Islet precursor cell (in vitro differentiated cells): ENCODE measurements at places on chromosomes 3 and 15.

DNA sequence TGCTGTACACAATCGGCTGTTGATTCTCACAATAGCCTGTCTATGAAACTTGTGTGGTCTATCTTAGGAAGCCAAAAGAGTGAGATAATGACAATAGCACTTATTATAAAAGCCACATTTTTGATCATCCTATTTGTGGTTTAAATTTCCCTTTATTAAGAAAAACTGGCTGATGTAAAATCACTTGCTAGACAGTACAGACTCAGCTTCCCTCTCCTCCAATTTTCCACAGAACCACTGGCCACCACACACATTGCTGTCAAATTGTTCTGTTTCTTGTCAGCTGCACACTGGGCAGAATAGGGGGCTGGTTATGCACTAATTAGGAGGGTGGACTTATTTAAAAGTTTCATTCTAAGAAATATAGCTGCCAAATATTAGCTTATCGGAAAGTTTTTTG lies 425.9 kb downstream of the EPHA3 start:
- DNase-seq, result no peak

- DNase-seq, result no peak
These were observed 11.0 kb upstream of the CTNNB1 start for GRCh38 chr3:41188306-41188705.

DNA sequence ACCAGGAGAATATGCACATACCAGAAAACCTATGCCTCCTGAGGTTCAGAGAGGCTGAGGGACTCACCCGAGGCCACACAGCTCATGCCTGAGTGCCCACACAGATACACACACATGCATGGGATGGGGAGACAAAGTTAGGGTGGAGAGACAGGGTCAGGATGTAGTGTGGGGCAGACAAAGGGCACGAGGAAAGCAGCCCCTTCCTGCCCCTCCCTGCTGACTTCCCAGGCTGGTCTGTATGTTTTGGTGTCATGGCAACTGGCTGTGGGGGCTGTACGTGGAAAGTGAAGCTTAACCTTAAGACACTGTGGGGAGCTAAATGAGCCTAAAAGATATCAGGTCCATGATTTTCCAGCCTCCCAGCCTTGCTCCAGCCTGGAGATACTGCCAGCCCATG lies 57.8 kb downstream of the EPHB3 start:
- no peak for DNase-seq

DNA sequence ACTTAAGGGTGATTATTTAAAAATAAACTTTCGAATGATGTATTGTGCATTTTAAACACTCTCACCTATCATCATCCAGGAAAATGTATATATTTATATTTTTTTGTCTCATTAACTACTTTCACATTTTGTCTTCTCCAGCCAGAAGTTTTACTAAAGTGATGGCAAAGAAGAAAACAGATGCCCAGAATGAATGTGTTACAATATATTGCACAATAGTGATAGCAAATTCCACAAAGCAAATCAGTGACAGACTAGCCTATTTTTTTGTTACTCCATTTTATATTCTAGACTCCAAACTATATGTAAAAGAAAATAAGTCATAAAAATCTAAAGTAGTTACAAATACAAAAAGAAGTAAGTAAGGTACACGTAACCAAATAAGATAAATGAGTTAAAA lies 414.7 kb downstream of the EPHA3 start:
- no peak for DNase-seq

GRCh38 chr3:98021830-98022560 lies 13.1 kb downstream of the GABRR3 start:
- no peak for DNase-seq

DNA sequence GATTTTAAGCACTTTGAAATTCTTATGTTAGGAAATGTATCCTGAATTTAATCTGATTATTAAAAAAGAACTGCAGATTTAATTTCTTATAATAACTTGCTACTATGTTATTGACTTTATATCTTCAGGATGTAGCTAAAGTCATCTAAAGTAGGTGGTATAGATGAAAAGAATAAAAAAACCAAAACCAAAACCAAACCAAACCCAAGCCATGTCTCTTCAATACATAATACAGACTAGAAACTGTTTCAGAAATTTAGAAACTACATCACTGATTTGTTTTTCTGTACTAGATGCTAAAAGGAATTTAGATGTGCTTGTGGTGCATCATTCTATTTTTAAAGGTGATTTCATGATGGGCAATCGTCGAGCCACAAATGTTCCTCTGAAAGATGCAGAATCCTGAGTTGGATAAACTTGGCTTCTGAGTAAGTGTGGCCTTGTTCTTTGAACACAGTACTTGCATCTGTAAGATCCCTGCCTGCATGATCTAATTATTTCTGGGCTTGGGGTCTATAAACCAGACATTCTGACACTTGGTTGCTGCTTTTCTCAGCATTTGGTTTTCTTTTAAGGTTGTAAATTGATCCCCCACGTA lies 287.1 kb upstream of the SUCLG2 start:
- DNase-seq, result no peak

DNA sequence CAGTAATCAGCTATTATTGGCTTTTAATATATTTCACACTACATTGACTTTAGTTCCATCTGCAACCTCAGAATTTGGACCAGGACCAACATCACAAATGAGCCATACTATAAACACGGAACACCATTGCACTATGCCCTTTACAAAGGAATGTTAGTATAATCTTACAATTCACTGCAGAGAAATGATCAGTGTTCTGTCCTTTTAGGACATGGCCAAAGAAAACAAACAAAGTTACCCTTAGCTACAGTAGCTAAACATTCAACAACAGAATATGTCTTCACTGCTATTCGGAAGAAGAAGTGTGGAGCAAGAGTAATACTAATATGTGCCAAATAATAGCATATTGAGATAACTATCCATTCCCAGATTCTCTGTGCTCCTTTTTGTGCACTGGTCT lies 90.4 kb downstream of the NAALADL2 start:
- no peak for DNase-seq

GRCh38 chr3:119293105-119293870 lies 895 bp upstream of the ARHGAP31 start:
- DNase-seq, result no peak

GRCh38 chr15:72155003-72155621 lies 36.9 kb downstream of the SENP8 start:
- no peak for DNase-seq

DNA sequence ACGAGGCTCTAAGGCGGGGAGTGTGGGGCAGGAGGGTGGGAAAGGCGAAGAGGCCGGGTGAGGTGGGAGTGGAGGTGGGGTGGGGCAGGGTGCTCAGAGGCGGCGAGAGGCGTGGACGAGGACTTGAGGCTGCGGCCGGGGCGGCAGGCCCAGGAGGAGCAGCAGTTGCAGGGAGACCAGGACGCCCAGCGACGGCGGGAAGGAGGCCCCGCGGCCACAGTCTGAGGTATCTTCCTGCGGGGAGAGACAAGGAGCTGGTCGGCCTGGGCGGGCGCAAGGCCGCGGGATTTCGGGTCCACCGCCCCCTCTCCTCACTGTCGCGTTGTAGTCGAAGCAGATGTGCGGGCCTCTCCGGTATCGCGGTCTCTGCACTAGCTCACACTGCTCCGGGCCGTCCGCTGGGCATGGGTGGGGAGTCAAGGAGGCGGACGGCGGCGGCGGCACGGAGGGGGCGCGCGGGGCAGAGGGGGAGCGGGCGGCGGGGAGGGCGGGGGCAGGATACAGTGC lies 5.3 kb upstream of the TMEM115 start:
- DNase-seq, result no peak

GRCh38 chr15:62603742-62604141 lies 438.7 kb upstream of the C2CD4B start:
- no peak for DNase-seq

- DNase-seq, result no peak
These were observed 5.8 kb downstream of the CCRL2 start for GRCh38 chr3:46412786-46413298.

GRCh38 chr3:88809993-88810392 lies 297.4 kb upstream of the EPHA3 start:
- no peak for DNase-seq

DNA sequence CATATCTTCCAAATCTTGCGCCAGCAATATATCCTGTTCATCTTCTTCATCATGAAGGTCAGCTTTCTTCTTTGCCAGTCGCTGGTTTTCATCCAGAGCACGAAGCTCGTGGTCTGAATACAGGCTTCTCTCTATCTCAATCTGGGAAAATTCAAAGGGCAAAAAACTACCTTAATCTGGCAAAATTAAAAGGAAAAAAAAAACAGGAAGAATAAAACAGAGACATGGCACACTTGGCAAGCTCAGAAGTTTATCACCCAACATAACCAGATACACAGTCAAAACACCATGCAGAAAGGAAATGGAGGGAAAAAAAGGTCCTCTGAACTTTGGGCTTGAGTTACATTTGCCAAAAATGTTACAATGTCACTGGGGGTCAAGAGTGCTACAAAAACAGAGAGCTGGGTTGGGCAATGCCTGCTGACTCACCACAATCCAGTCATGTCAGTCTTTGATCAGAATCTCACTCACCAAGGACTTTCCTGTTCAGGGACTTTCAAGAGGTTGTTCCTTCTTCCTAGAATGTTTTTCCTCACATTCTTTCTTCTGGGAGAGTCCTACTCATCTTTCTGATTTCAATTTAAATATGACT lies 1.5 kb downstream of the MRPL46 start:
- DNase-seq, result peak; percentile 65

DNA sequence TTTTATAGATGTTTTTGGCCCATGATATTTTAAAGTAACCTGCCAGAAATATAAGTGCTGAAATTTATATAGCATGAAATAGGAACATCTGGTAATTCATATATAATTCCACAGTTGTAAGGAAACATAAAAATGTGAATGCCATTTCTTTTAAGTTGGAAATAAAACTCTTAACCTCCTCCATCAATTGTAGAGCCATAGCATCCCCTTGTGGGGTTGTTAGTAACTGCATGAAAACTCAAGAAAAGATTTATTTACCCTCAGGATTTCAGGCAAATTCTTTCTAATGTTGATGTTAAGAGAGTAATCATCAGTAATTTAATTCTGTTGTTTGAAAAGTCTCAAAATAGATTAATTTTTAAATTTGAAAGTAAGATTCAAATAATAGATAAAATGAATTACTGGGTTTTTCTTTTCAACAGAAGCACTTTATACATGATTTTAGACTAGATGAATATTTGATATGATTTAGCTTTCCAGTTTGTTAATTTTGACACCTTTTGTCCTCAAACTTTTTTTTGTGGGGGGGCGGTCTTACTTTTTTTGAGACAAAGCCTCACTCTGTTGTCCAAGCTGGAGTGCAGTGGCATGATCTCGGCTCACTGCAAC lies 74.7 kb downstream of the RASA2 start:
- no peak for DNase-seq

DNA sequence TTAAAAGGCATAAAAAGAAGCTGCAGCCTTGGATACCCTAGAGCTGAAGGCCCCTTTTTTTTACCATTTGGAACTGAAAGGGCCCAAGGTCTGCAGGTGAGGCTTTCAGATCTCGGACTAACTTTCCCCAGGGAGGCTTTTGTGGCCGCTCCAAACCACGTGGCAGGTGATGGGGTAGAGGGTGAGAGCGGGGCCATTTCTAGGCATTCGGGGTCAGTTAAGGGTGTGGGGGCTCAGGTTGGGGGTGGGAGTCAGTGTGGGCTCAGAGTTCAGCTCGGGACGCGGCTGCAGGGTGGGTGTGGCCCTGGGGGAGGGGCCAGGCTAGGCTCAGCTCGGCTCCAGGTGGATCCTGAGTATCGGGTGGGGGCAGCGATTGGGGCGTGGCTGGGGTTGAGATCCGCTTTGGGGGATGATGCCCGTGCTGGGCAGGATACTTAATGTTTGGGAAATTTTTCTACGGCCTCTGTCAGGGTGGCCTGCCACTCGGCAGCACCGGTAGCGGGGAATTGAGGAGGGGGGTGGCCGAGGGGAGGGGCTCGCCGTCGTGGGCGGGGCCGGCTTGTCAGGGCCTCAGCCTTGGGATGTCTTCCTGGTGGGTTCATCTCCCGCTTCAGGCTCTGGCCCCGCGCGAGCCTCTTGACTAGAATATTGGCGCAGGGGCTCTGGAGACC lies 2.5 kb downstream of the KLF13 start:
- no peak for DNase-seq

DNA sequence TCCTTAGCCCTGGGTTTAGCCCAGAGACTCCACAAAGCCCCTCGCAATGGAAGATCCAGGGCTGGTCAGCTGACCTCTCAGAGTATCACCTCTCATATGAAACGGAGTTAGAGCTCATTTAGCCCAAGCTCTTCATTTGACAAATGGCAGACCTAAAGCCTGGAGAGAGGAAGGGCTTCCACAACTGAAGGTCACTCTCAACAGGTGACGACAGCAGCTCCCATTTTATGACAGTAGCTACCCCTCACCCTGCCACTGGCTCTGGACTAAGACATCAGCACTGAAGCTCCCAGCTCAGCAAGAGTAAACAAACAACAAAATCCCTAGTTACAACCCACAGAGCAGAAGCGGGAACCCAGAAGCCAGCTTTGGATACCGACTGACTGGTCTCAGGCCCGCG lies 33.7 kb downstream of the TLE3 start:
- DNase-seq, result no peak

DNA sequence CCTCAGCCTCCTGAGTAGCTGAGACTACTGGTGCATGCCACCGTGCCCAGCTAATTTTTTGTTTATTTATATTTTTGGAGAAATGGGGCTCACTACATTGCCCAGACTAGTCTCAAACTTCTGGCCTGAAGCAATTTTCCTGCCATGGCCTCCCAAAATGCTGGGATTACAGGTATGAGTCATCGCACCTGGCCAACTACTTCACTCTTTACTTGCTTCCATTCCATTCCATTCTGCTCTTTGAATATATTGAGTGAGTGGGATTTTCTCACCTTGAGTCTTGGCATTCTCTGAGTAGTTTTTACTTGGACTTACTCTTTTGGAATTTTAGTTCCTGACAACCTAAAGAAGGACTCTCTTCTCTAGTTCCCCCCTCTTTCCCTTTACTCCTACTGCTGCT lies 93.8 kb upstream of the UNC13C start:
- no peak for DNase-seq

DNA sequence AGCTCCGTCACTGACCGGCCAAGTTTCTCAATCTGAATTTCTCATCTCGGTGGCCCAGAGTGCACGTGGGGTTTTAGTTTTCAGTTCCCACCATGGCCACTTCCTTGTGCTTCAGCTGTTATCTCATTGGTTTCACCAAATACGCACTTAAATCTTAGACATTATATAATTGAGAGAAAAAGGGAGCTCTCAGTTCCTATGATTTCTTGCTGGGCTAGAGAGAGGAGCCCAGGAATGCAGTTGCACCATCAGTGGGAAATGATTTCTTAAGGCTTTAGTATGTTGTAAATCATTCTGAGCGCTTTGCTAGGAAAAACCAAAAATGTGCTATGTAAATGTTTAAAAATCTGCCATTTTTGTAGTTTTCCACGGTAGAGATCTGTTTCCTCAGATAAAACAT lies 53.2 kb downstream of the OXNAD1 start:
- no peak for DNase-seq

DNA sequence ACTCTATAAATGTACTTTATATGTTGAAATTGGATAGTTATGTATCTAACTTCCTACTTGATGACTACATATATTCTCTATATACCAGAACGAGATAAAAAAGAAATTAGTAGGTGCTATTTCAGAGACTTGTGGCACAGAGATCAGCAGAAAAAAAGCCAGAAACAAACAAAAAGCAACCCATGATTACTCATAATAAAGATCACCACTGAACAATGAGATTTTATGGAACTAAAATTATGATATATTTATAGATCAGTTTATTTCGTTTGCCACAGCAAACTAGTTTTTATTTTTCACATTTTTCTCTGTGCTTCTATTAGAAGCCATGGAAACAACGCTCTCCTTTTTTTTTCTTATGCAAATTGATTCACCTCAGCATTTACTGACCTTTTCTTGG lies 15.1 kb upstream of the PROK2 start:
- DNase-seq, result no peak

- peak; percentile 16 for DNase-seq
These were observed 141.3 kb downstream of the CD47 start for GRCh38 chr3:107949394-107949970.
